ENCODE measurements at places on chromosomes 7 and 10.
A peak's percentile ranks its signal among the peaks of the same experiment; 100 is the strongest.

DNA sequence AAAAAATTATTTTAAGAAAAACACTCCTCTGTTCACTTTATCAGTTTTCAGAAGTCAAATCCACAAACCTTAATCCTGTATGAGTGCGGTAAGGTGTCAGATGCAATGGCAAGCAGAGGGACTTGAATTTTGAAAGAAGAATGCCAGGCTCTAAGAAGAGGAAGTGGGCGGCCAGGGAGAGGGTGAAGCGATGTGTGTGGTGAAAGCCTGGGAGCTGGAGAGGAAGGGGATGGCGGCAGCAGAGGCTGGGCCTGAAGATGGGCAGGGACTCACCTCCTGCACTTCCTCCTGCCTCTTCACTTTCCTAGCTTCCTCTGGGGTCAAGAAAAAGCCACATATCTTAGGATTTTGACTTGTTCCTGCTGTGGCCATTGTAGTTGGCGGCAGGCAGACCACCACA is 609.6 kb downstream of the PARD3 start:
- DNase-seq: no peak

- DNase-seq: no peak
Measured at GRCh38 chr10:128497660-128498377, 371.6 kb upstream of the MKI67 start.

DNA sequence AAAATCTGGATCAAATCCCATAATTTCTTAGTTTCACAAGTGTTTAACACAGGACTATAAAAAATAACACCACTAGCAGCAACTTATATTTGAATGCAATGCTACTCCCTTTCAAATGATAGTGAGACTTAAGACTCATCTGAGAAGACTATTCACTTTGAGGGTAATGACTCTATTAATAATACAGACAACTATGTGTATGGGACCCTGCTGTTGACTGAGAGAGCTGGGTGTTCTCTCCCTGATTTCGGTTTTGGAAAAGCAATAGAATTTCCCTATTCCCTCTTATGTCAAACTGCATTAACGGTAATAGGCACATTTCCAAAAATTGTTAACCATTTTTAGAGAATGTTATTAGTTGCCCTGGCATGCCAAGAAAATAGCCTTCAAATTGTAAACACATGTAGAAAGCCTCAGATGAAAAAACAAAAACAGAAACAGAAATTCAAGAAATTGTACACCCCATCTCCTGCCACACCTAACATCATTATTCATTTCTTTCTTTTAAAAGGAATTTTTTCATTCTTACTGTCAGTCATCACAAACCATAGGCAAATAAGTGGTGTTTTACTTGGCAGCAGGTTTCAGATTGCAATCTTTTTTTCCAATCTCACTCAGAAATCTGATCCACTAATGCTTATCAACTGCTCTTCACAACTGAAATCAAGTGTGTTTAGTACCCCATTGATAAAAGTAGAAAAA is 153.7 kb downstream of the TFPI2 start:
- DNase-seq: no peak

- no peak for DNase-seq
Measured at GRCh38 chr7:35379481-35379880, 125.6 kb upstream of the TBX20 start.

DNA sequence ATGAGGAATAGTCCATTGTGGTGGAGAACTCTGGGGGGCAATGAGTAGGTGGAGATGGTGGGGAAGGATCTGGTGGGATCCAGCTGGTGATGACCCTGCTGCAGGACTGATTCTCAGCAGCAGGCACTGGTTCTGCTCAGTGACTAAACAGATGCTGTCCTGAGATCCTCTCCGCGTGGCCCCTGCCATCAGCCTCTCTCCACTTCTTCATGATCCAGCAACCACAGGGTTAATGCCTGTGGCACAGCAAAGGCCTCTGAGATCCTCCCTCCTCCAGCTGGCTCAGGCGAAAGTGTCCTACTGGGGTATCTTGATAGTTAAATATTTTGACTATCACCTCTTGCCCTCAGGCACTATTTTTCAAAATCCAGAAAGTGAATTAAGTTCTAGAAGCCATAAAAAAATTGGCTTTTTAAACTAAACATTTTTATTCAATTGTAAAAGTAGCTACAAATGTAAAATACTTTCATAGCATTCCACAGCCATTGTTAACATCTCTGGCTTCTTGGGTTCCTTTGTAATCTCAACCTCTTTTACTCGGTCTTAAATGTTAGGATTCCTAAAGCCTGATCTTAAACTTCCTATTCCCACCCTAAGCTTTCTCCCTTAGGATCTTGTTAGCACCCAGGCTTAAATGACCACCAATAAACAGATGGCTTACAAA is 13.1 kb downstream of the PLAU start:
- peak; percentile 68 for DNase-seq

DNA sequence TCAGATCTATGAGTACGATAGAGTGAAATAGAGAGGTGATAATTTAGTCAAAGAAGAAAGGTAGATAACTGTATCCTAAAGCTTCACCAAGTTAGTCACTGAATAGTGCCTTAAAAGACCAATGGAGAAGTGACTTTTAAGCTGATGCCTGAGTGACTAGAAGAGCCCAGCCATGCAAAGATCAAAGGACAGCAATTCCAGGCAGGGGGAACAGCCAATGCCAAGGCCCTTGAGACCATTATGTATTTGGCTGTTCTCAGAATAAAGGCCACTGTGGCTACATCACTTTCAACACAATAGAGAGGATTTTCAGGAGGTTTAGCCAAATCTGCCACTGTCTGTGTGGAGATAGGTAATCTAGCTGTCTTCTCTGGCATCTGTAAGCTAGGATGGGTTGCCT is 17.8 kb downstream of the HDAC9 start:
- peak; percentile 57 for DNase-seq

- DNase-seq: no peak
Measured at GRCh38 chr7:120412139-120413050, 139.4 kb downstream of the KCND2 start.

- peak; percentile 91 for DNase-seq
Measured at GRCh38 chr7:112789817-112790585, at the start of gene TMEM168. TSS of gene TMEM168 (minus strand) at chr7:112790393. CDS start at chr7:112784825, 5,568 bp downstream.

- DNase-seq: no peak
Measured at GRCh38 chr10:126270111-126270510, 118.2 kb downstream of the ADAM12 start.

DNA sequence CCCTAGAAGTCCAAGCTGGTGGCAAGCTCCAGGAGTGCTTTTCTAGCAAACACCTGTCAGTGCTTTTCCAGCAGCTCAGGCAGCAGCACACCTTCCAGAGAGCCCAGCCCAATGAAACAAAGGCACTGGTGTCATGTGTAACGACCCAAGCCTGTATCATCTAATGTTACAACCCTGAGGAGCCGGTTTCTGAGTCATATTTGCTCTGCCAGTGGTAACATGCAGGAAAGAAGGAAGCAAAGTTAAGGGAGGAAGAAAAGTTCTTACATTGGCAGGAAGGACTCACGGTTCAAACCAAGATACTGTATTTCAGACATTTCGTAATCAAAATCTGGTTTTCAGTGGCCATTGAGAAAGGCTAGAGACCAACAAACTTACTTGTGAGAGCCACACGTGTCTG is at the start of gene ANKRD22:
ANKRD22 (minus strand) TSS at position 139 of the 400 bp plus-strand sequence. CDS start 237 bp downstream, outside the sequence.
- DNase-seq: peak; percentile 53

- no peak for DNase-seq
Measured at GRCh38 chr7:16711730-16712129, 41.8 kb upstream of the TSPAN13 start.

GRCh38 chr7:147415991-147416390 is 1174.6 kb upstream of the C7orf33 start:
- DNase-seq: no peak

- DNase-seq: peak; percentile 78
Measured at GRCh38 chr7:1663857-1664651, 6.0 kb upstream of the ELFN1 start.

DNA sequence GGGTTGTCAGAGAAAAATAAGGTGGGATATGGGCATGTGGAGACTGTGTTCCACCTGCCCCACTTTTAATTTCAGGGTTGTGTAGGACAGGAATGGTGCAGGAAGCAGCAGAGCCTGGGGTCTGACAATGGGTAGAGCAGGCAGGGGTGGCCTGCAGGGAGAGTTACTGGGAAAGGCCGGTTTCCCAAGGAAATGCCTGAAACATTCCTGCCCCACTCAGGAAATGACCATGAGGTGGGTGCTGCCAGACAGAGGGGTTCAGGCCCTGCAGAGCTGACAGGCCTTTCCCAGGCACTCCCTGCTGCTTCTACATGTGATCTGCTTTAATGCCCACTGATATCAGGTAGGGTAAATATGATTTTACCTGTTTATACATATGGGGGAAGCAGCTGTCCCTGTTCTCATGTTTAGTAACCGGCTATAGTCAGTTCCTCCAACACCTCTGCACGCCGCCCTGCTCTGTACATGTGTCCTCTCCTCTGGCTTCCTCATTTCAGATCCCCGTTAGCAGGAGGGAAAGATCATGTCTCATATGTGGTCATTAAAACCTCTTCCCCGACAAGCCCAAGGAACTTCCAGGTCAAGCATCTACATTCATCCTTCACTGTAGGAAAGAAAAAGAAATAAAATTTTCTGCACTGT is 118.6 kb upstream of the PRSS58 start:
- DNase-seq: no peak

GRCh38 chr7:22194658-22195273 is 162.2 kb downstream of the RAPGEF5 start:
- DNase-seq: no peak

Measured in GM23338 (cell line).